Daoy (cell line): ENCODE measurements at places on chromosomes 1 and 21. TPM values are rescaled to one million over a fixed set of nuclear protein-coding genes. Genes with fewer than 3 reads are reported as not detected.

PRR9 gene
- total RNA-seq = 0.11 TPM in 1 of 2 replicates, not detected in the other

NR5A2 gene
- 0.18 and 0.23 TPM in 2 replicates for total RNA-seq

SPRR2G gene
- not detected in 2 replicates for total RNA-seq

SPRR2D gene
- total RNA-seq = not detected in 2 replicates

- DNase-seq = no peak
These were observed 15.0 kb downstream of the KCNQ4 start for GRCh38 chr1:40798366-40799281.

GRCh38 chr1:157497987-157498735 lies 54.2 kb downstream of the FCRL5 start:
- no peak for DNase-seq

DNA sequence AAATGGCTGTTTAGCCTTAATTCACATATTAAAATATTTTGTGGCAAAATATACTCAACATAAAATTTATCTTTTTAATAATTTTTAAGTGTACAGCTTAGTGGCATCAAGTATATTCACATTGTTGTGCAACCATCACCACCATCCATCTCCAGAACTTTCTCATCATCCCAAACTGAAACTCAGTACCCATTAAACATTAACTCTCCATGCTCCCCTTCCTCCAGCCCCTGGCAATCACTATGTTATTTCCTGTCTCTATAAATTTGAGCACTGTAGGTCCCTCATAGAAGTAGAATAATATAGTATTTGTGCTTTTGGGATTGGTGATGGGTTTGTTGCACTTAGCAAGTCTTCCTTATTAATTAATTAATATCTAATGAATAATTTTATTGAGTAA lies 29.4 kb downstream of the CCN1 start:
- no peak for DNase-seq

DNA sequence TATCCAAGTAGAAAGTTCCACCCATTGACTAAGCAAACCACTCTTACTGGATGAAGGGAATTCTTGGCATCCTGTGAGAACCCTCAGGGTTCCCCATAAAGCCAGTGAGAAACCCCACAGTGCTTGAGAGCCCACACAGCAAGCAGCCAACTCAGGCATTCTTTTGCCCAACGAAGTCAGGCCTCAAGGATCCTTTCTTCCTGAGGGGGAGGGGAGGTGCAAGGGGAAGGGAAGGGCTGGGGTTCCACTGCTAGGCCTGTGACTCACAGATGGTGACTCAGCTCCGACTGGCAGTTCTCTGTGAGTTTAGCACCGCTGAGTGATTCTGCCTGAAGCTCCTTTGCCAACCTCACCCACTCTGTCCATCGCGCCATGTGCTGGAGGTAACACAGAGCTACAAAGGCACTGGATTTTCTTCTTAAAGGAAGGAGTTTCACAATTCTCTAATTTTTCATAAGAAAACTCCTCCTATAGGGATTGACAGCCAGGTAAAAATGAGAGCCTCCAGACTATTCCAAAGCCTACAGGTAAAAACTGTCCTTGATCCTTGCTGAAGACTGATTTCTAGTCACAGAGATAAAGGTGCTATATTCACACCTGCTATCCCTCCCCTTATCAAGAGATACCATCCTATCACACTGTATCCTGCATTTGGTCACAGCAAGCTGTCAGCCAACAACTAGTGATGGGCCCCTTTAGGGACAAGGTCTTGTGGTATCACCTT lies 4.8 kb downstream of the ENO1 start:
- peak; percentile 100 for DNase-seq

DNA sequence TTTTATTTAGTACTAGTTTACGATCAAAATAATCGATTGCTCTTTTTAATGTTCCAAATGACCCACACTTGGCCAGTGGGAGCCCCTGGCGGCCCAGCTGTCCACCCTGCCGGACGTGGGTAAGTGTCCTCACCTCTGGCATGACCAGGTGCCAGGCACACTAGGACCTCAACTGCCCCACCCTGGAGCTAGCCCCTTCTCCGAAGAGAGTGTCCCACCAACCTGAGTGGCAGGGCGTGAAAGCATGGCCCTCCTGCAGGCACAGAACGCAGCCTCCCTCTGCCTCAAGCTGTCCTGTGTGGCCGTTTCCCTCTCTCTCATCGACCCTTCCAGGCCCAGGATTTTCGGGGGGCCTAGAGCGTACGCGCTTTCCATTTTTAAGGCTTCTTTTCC lies 32.9 kb upstream of the AGPAT3 start:
- no peak for DNase-seq

DNA sequence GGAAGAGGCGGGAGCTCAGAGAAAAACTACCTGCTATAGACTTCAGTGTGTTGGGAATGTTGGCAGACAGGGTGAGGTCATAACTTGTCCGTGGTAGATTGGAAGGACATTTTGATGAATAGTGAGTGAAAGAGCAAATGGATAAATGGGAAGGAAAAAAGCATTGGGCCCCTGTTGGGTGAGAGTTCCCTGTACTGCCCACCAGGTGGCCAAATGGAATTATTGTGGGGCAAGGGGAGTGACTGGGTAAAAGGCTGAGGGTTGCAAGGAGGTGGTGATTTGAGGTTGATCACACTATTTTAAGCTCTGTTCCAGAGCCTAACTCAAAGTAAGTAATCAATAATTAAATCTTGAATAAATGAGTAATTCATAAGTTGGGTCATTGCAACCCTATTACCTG lies 60.4 kb downstream of the MRPS6 start:
- no peak for DNase-seq

DNA sequence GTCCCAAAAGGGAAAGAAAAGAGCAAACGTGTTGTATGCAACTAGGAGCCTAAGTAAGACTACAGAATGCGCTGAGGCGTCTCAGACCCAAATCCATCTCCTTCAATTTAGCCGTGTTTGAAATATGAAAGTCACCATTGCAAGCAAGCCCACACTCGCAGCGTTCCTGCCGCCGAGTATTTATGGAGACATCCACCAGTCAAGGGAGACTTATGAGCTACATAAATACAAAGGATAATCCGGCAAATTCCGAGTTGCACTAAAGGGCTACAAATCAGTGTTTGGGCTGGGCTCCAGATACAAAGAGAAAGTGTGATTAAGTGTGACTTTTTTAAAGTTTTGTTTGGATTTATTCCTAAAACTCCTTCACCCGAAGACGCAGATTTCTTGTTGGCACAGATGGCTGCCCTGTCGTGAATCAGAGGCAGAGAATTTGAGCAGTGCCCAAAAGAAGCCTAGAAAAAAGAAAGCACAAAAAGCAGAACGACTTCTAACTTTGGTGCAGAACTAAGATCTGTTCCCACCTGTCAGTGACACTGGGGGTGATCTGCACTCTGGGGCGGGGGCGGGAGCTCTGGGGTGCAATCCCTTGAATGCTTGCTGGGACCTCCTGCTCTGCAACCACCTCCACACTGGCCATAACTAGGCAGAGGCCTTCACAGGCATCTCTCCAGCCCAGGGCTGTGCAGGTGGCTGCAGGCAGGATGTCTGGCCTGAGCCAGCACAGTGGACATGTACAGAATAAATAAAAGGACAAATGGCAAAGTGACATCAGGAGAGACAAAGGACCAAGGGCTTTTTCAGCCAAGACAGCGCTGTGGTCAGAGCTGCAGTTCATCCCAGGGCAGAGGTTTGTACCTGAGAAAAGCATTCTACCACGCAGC lies 489.7 kb downstream of the NPHP4 start:
- DNase-seq = no peak

DNA sequence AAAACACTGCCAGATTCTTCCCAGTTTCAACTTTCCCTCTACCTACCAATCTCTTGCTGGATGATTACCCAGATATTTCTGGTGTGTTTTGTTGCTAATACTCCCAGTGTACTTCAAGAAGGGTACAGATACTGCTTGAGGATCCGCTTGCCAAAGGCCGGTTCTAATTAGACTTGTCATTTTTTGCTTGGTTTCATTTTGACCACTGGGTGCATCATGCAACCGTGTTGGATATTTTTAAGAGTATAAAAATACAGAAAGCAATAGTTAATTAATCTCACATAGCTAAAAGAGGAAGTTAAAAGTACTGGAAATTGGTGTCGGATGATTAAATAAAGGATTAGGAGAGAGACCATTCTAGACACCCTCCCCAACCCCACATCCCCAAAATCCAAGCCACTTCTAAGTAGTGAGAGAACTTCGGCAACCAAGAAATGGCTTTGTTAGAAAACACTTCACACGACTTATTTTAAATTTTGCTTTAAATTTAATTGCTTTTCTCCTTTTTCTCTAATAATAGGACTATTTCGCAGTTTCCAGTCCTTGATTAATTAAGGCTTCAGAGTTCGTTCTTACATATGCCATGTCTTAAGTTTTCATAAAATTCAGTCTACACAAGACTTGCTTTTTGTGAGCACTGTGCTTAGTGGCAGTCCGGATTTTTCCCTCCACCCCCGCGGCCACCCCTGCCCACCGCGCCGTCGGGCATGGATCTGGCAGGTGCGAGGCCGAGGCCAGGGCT lies 2.5 kb upstream of the CDKN2C start:
- DNase-seq = peak; percentile 29

GRCh38 chr1:6757719-6758435 lies 27.4 kb upstream of the CAMTA1 start:
- no peak for DNase-seq

- DNase-seq = no peak
These were observed 16.1 kb downstream of the FASLG start for GRCh38 chr1:172674831-172675613.

GRCh38 chr21:19048098-19048672 lies 644.6 kb upstream of the TMPRSS15 start:
- no peak for DNase-seq

DNA sequence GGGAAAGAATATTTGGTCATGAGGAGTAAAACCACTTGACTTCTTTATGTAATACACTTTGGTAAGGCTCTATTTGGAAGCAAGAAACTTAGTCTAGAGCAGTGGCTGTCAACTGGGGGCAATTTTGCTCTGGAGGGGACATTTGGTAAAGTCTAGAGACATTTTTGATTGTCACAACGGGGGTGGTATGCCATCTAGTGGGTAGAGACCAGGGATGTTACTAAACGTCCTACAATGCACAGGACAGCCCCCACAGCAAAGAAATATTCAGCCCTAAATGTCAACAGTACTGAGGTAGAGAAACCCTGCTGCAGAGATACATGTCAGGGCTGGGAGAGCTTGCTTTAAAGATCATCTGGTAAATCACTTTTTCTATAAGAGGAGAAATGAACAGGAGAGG lies 13.5 kb downstream of the FUCA1 start:
- DNase-seq = peak; percentile 7
